Activated T-cell treated with anti-CD3 and anti-CD28 coated beads, Interleukin-2, amount 50 U/mL, for 72 hours (primary cell): ENCODE measurements at places on chromosomes 6 and 20.

DNA sequence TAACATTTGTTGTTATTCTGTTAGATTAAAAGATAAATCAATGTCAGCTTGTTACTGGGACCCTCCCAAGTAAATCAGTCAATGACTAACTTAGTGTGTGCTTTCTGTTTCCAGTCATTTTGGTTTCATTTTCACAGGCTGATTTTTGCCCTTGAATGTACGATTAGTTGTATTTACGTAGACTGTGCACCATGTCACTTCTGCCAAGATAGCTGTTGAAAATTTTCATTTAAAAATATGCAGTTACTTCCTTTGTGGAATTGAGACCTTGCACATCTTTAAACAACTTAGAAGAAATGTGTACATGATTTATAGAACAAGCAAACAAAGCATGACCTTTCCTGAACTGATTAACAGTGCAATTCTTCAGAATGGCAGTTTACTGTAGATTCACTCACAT is 944.8 kb upstream of the CITED2 start:
- no peak for DNase-seq
- H3K27ac ChIP-seq: no peak overlapping the region
- H3K27me3 ChIP-seq: no peaks in the 10 kb centered on the region
- no peaks in the 10 kb centered on the region for H3K4me1 ChIP-seq

GRCh38 chr6:139679516-139680179 is 305.2 kb upstream of the CITED2 start:
- H3K27me3 ChIP-seq: no peaks in the 10 kb centered on the region
- no peaks in the 10 kb centered on the region for H3K4me1 ChIP-seq
- no peak for DNase-seq
- no peak overlapping the region for H3K4me3 ChIP-seq

DNA sequence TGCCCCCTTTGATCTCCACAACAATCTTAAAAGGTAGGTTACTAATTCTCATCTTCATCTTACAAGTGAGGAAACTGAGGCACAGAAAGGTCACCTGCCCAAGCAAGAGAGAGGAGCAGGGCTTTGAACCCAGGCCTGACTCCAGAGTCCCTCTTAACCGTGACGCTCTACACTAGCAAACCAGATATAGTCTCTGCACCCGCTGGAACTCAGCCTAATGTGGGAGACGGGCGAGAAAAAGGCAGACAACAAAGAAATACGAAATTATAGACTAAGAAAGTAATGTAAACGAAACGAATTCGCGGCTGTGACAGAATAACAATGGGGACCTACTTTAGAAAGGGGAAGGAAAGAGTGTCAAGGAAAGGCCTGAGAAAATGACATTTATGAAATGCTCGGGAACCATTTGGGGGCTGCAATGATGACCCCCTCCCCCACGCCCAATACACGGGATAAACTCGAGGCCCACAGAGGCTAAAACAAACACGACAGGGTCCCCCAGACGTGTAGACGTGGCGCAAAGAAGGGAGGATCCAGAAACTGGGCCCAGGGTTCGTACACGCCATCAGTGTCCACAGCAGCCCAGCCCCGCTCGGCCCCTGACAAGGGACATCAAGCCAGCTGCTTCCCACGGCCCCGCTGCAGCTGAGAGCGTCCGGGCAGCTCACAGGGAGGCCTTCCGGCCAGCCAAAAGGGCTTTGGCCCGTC is 637 bp downstream of the TRPC4AP start:
- no peak for DNase-seq
- H3K4me3 ChIP-seq: peak overlapping the region; percentile 85
- H3K36me3 ChIP-seq: peaks cover 5% of the 10 kb centered on the region
- peak overlapping the region; percentile 99 for H3K27ac ChIP-seq
- H3K27me3 ChIP-seq: no peaks in the 10 kb centered on the region
- peaks cover 67% of the 10 kb centered on the region for H3K4me1 ChIP-seq

- H3K36me3 ChIP-seq: no peaks in the 10 kb centered on the region
- H3K4me3 ChIP-seq: no peak overlapping the region
- no peak overlapping the region for H3K27ac ChIP-seq
- H3K27me3 ChIP-seq: peaks cover 18% of the 10 kb centered on the region
Observed at GRCh38 chr6:127069659-127070279, 48.7 kb upstream of the RSPO3 start.

DNA sequence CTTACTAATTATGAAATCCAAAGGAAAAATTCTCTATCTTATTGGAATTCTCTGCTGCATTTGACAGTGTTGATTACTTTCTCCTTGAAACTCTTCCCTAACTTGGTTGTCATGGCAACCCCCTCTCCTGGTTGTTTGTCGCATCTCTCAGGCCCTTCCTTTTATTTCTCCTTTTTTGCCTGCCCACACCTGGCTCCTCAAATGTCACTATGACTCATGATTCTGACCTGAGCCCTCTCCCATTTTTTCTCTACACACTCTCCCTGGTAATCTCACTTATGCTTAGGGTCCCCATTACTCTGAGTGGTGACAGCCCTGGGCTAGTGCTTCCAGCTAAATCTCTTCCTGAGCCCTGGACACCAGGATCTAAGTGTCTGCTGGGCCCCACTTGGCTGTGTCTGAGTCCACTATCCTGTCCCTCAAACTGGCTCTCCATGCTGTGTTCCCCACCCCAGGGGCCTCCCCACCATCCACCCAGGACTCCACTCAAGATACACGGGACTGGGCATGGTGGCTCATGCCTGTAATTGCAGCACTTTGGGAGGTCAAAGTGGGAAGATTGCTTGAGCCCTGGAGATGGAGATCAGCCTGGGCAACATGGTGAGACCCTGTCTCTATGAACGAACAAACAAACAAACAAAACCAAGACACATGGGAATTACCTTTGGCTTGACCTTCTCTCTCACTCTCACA is 16.5 kb upstream of the NNAT start:
- DNase-seq: no peak
- H3K4me3 ChIP-seq: no peak overlapping the region
- no peaks in the 10 kb centered on the region for H3K4me1 ChIP-seq
- H3K27ac ChIP-seq: no peak overlapping the region
- no peaks in the 10 kb centered on the region for H3K27me3 ChIP-seq
- H3K36me3 ChIP-seq: no peaks in the 10 kb centered on the region

DNA sequence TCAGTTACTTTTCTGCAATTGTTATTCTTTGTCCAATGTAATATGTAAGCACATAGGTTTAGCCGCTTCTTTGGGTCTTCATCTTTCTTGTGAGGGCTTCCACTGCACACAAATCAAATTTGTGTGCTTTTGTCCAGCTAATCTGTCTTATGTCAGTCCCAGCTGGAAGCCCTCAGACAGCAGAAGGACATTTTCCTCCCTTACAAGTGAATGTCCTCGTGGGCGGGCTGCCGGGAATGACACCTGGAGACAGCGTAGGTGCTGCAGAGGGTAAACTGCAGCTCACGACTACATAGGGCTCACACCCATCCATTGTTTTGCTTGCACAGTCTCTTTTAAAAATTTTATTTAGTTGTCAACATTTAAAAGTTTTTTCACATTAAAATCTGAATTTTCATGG is 24.6 kb upstream of the PPP1R14C start:
- no peaks in the 10 kb centered on the region for H3K4me1 ChIP-seq
- H3K27ac ChIP-seq: no peak overlapping the region
- no peak overlapping the region for H3K4me3 ChIP-seq
- DNase-seq: no peak
